Activated T-helper 2 cell treated with anti-CD3 and anti-CD28 coated beads, Interferon-gamma antibody, Interleukin-2, Interleukin-4, amounts not matched to agents 10 μg/mL and 5 μg/mL and 100 μg/mL, durations not matched to agents 14 hours and 24 hours and 36 hours (primary cell): ENCODE measurements at places on chromosomes 2 and 18. TPM values are rescaled to one million over a fixed set of nuclear protein-coding genes. Genes with fewer than 3 reads are reported as not detected.

The RNF125 gene
- 82.5 and 83.6 TPM in 2 replicates for total RNA-seq

The TFCP2L1 gene
- 0.11 TPM in 1 of 2 replicates, not detected in the other for total RNA-seq

The TOGARAM2 gene
- 3.0 and 4.0 TPM in 2 replicates for total RNA-seq

The GALR1 gene
- total RNA-seq: not detected in 2 replicates

The UGT1A4 gene
- total RNA-seq: not detected in 2 replicates

The NMUR1 gene
- 0.16 and 0.28 TPM in 2 replicates for total RNA-seq
